Stimulated activated CD4-positive, alpha-beta T cell treated with anti-CD3 and anti-CD28 coated beads, Interleukin-2, amount 100 ng/mL, for 24 hours (primary cell): ENCODE measurements at places on chromosomes 1 and 21.

GRCh38 chr1:53551428-53551995 is 92.3 kb downstream of the DMRTB1 start:
- DNase-seq = no peak

- peak; percentile 62 for DNase-seq
Observed at GRCh38 chr21:46295996-46296752, 10.0 kb downstream of the YBEY start.

DNA sequence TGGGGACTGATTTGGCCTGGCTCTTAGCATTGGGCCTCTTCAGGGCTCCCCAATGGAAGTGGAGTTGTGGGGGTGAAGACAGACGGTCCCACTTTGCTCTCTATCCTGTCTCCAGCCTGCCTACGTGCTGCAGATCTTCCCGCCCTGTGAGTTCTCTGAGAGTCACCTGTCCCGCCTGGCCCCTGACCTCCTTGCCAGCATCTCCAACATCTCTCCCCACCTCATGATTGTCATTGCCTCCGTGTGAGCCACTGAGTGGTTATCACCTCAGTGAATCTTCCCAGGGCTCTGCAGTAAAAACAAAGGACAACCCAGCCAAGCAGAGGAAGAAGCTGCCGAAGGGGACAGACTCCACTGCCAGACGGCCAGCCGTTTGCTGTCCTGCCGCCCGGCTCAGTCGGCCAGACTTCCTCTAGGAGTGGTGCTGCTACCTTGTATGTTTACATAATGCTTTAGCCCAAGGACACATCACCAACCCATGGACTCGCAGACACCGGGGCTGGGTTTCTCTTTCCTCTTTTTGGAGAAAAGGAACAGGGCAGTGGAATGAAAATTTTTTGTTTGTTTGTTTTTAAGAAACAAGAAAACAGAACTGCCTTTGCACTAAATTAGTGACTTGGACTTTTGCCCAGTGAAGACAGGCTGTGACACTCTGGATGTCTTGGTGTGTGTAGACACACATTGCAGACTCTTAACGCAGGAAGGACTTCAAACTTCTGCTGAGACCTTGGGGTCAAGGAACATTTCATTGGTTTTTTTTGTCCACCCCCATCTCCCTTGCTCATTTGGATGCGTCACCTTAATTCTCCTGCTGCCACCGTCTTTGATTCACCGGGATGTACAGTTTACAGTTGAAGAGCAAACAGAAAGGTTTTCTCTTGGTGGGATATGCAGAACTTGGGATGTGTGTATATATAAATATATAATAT is 36.5 kb downstream of the ZBTB17 start:
- no peak for DNase-seq

- no peak for DNase-seq
Observed at GRCh38 chr1:247111700-247112478, 7.7 kb upstream of the ZNF669 start.

GRCh38 chr1:24018611-24019580 is 38.8 kb upstream of the SRSF10 start:
- DNase-seq = no peak

DNA sequence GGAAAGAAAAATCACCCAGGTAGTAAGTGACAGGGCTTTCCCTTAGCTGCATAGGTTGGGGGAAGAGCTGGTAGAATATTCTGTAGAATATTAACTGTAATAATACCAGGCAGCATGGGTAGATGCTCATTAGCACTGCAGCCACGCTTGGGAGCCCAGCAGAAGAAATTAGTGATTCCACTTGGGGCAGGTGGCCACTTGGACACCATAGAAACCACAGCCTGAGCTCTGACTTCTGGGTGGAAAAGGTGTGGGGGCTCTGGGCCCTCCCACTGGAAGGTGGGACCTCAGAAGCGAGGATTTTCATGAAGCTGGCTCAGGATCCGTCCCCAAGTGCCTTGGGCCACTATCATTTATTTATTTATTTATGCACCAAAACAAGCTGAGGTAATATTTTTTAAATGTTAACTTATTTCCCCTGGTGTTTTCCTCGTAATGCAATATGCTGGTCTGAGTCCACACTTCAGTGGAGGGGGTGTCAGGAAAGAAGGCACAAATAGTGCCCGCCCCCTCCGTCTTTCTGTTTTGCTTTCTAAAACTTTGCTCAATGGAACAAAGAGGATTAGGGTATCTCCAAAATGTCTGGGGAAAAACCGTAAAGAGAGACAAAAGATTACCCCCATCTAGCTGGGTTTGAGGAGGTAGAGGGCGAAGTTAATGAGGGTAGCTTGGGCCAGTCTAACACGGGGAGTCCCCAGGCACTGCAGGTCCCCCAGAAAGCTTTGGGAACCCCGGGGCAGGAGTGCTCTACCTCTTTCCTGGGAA is 75.2 kb upstream of the GADD45A start:
- DNase-seq = no peak

DNA sequence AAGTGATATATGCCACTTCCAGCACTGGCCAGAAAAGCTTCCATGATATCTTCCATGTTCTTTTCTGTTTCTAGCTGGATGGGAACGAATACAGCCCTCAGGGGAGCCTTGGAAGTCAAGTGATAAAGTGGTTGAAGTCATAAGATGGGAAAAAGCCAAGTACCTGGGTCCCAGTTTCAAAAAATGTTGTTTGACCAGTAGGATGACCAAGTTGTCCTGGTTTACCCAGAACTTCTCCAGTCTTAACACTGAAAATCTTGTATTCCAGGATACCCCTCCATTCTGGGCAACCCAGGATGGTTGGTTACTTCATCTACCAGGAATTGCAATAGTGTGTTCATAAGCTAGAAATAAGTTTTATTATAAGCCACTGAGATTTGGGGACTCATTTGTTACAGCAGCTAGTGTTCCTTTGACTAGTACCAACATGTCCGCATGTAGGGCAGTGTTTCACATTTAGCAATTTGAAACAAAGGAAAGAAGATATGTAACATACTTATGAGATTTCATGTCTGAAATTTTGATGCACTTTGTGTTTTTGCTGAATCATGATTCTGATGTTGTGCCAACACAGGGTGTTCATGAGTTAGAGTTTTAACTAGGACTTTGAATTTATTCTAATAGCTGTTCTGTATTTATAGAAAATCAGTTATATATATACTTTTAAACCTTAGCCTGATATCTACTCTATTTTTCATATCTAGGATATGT is 139.9 kb downstream of the TPR start:
- no peak for DNase-seq

GRCh38 chr1:25243907-25244306 is 3.3 kb downstream of the RSRP1 start:
- DNase-seq = no peak
